Left colon (tissue), 2 donors: ENCODE measurements at places on chromosomes 16 and 17.
A peak's percentile ranks its signal among the peaks of the same experiment; 100 is the strongest.

DNA sequence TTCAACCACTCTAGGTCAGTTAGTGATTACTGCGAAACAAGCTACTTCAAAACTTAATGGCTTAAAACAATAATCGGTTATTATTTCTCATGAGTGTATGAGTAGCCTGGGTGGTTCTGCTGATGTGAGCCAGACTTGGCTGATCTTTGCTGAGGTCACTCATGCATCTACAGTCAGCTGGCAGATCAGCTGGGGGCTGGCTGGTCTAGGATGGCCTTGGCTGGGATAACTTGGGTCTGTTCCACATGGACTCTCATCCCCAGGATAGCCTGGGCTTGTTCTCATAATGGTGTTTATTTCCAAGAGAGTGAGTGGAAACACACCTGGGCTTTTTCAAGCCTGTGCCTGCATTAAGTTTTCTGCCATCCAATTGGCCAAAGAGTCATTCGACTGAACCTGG, 13.0 kb downstream of the CCDC182 start:
- DNase-seq, result no peak

DNA sequence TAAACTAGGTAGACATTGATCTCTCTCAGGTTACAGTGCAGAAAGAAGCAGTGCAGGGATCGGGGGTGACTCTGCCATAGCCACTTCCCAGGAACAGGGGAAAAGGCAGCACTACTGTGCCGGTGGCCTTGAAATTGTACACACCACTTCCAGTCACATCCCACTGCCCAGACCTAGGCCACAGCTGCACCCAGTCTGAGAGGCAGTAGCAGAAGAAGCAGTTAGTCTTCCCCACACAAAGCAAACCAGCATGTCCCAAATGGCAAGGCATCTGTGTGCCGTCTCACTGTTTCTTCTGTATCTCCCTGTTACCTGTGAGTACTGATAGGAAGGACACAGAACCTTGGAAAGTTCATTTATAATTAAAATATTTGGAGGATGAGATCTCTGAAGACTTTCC, 47.0 kb downstream of the TMC6 start:
- no peak for DNase-seq

GRCh38 chr17:17757391-17757791, 76.1 kb downstream of the RAI1 start:
- peak; percentile 32 for DNase-seq

DNA sequence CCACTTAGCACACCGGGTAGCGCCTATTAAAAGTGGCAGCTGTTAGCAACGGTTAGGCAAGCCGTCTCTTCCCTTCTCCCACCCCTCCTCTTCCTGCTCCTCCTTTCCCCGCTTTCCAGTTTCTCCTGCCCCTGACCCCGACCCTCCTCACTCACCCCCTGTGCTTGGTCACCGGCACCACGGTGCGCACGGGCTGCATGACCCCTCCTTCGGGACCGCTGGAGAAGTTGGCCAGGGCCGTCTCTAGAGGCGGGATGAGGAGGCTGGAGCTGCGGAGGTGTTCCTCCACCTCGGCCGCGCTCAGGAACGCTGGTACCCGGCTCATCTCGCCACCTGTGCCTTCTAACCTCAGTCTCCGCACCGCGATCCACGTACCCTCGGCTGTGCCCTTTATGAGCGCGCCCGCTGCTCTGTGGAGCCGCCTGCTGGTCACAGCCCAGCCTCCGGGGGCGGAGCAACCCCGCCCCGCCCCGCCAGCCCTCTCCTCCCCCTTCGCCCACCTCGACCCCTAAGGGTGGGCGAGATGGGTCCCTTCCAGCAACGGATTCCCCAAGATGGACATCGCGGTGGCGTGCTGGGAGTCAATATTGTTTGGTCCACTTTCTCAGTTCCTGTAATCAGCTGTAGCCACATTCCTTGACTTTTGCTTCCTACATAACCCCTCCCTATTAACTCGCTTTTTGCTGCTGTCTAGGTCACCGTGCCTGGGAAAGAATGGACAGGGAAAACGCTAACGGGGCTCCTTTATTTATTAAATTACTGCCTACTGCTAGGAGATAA, at the start of gene CRYM:
Gene CRYM (minus strand): TSS at position 364 of the 780 bp plus-strand sequence. CDS start 39 bp downstream, at position 325.
- DNase-seq, result peak; percentile 88

DNA sequence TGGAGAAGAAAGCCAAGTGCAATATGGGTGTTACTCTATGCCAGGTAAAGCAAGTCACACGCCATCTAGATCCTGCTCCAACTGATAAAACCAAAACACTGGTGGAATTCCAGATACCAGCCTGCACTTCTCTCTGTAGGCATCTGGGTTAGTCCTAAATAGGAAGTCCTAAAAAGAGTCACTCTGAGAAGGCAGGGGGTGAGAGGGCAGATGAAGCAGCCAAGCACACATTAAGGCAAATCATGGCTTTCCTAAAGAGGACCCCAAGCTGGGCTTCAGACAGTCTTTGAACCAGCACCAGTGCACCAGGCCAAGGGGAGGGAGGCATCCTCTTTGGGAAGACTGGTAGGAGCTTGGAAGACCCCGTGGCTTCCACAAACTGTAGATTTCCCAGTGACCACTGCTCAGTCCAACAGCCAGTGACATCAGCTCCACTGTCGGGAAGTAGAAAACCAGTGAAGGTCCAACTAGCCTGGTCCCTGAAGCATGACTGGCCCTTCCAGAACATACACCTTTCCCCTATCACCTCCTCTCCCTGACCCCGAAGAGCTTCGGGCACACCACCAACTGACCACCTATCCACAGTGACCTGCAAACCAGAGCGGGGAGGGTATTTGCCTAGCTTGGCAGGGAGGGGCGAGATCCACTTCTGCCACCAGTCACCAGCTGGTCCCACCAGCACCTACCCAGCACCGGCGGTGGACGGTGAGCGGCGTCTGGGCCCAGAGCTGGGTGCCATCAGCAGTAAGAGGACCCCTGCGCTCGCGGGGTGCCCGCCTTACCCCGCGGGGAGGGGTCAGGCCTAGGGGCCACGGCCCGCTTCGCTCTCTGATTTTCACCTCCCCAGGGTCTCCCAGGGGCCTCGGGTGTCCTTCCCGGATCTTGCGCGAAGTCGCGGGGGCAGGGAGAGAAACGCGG, 1.0 kb downstream of the LITAF start:
- peak; percentile 60 for DNase-seq

DNA sequence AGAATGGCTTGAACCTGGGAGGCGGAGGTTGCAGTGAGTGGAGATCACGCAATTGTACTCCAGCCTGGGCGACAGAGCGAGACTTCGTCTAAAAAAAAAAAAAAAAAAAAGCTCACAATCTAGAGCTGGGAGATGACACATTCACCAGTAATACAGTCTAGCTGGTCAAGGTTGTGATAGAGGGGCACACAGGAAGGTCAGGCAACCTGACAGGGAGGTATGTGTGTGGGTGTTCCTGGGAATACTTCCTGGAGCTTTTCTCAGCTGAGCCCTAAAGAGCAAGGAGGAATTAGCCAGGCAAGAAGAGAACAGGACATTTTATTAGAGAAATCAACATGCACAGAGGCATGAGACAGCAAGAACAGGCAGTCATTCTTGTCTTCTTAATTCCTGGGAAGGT, 216.7 kb downstream of the SHISA9 start:
- no peak for DNase-seq

GRCh38 chr17:4806456-4806776, 536 bp upstream of the PLD2 start:
- no peak for DNase-seq

- no peak for DNase-seq
Measured at GRCh38 chr17:17813725-17814095, 23.1 kb downstream of the SREBF1 start.

- peak; percentile 84 for DNase-seq
Measured at GRCh38 chr17:2025622-2026309, 632 bp upstream of the RTN4RL1 start.

- peak; percentile 64 for DNase-seq
Measured at GRCh38 chr16:78770353-78771091, 671.1 kb downstream of the WWOX start.

- DNase-seq, result peak; percentile 54
Measured at GRCh38 chr17:45394913-45395568, 37.6 kb downstream of the ARHGAP27 start.

GRCh38 chr16:14678748-14679497, 15.2 kb downstream of the PLA2G10 start:
- no peak for DNase-seq

- peak; percentile 47 for DNase-seq
Measured at GRCh38 chr16:86575754-86576557, 2.4 kb upstream of the FOXL1 start.

GRCh38 chr17:82022310-82022980, at the start of gene CENPX:
Gene CENPX (minus strand): TSS chr17:82022878. CDS start chr17:82022861, 17 bp downstream.
- DNase-seq, result no peak

- DNase-seq, result no peak
Measured at GRCh38 chr16:67661101-67661761, 471 bp downstream of the PARD6A start.

DNA sequence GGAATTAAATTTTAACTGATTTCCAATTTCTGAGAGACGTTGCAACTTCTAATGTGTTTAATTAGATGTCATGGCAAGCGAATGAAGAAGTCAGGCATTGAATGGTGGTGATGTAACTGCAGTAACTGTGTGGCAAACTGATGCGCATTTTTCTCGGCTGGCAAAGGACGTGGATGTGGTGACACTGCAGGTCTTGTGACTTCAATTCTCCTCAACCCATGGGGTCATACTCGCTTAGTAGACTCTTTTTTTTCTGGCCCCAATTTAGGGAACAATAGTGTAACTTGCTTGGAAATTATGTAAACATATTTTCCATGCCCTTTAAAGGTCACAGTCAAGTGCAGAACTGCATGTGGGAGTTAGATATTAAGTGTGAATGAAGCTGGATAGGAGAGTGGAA, 1.9 kb upstream of the FAM20A start:
- no peak for DNase-seq

GRCh38 chr17:39709998-39710964, 10.4 kb downstream of the ERBB2 start:
- no peak for DNase-seq

- DNase-seq, result no peak
Measured at GRCh38 chr16:22937169-22937568, 123.2 kb downstream of the HS3ST2 start.

- no peak for DNase-seq
Measured at GRCh38 chr16:81875461-81875860, 96.4 kb downstream of the PLCG2 start.

- DNase-seq, result no peak
Measured at GRCh38 chr16:17798716-17799115, 328.0 kb upstream of the XYLT1 start.

DNA sequence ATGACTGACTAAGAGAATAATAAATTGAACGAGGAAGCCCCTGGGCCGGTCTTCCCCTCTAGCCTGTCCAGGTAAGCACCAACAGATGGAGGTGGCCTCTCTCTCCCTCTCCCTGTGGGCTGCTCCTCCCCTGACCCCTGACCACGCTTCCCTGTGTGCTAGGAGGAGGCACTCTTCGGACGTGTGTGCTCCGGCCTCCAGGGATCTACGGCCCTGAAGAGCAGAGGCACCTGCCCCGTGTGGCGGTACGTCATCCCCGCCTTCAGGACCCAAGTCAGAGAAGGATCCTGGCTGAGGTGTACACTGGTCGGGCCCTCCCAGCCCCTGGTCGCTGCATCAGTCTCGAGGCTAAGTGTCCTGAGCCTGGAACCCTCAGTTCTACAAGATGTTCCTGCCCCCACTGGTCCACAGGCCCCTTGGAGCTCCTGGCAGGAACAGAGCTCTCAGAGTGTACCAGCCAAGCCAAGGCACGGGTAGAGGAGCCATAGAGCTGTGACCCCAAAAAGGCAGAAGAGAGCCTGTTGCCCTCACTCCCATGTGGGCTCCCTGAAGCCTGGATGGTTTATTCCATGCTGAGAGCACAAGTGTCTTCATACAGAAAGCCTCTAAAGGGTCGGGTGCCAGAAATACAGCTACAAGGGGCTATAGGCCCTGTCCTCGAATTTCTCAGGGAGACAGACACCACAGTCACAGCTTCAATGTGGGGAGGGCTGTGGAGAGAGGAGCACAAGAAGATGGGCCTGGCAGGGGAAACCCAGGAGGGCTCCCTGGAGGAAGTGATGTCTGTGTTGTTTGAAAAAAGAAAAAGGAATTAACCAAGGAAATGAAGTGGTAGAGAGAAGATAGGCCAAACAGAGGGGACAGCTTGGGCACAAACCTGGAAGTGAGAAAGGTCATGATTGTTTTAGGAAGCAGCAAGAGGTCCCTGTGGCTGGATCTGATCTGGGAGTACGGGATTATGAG, 15.9 kb downstream of the SDR42E2 start:
- DNase-seq, result no peak

- DNase-seq, result peak; percentile 75
Measured at GRCh38 chr16:80924372-80924978, 82.2 kb downstream of the CMC2 start.

- no peak for DNase-seq
Measured at GRCh38 chr16:83653785-83654184, 154.0 kb upstream of the HSBP1 start.

GRCh38 chr16:81669473-81670350, 109.4 kb upstream of the PLCG2 start:
- no peak for DNase-seq

DNA sequence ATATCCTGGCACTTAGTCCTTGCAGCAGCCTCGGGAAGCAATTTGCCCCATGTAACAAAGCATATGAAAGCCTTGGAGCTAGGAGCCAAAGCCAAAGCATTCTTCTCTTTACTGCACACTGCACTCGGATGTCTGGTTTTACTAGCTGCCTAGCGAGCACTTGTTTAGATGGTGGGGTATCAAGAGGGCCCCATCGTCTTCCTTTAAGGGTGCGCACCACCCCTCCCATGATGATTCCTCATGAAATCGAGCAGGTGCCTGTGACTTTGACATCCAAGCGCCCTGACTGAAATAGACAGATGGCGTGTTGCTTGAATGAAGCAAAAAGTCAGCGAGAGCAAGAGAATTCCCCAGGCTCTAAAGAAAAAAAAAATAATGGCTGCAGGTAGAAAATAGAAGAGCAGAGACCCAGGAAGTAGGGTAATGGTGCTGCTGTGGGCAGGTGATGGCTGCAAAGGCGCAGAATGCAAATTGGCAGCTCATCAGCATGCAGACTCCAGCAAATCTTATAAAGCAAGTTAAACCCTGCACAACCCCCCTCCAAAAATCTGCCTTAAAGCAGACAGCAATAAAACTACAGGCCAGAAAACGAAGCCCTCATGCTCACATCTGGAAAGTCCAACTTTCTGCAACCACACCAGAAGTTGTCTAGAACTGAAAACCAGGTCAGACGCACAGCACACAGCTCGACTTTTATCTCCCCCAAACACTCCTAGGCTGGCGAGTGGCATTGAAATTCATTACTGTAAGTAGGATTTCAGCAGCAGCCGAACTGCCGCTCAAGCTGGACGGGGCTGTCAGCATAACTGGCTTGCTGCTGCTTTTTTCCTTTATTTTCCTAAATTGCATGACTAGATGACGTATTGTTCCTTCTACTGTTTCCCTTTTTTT, 384.3 kb downstream of the RBFOX1 start:
- DNase-seq, result no peak

DNA sequence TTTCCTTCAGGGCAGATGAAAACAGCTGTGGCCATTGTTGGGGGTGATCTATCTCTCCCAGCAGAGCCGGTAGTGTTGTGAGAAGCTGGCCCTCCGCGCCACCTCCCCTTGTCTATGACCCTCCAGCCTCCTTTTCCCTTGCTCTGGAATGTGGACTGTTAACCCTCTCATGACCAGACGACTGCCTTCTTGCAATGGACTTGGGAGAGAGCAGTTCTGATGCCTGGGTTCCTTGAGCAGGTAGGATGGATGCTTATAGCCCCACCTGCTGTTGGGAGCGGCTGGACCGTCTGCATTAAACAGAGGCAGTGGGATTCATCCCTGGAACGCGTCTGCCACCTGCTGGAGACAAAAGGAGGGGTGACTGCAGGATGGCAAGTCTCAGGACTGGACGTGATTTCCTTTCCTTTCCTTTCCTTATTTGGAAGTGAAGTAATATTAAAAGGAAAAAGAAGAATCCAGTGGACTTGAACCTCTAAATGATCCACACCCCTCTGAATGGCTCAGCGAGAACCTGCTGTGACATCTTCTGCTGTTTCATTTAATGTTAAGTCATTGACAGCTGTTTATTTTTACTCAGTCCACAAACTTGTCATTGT, 1.8 kb upstream of the SOST start:
- peak; percentile 88 for DNase-seq
